ENCODE measurements at places on chromosomes 5 and 9.

GRCh38 chr5:54859316-54859715 is 126.1 kb downstream of the ESM1 start:
- DNase-seq = no peak

DNA sequence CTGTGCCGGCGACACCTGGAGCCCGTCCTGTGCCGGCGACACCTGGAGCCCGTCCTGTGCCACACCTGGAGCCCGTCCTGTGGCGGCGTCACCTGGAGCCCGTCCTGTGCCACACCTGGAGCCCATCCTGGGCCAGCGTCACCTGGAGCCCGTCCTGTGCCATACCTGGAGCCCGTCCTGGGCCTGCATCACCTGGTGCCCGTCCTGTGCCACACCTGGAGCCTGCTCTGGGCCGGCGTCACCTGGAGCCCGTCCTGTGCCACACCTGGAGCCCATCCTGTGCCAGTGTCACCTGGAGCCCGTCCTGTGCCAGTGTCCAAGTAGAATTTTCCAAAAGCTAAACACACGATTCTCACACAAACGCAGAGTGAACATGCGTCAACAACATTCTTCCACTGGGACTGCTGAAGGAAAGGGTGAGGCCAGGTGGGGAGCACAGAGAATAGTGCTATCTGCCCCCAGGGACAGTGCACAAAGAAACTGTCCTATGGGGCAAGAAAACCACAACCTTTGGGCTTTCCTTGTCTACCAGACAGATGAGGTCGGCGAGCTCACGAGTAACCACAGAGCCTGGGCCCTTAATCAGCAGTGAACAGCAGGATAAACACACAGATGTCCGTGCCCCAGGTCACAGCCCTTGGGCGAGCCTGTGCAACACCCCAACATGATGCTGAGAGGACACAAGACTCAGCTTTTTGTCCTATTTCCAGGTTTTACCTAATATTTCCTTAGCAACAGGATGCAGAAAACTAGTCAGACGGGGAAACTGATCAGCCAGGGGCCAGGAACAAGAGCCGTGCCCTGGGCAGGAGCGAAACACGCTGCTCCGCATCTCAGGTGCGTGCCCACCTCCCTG is 7.9 kb downstream of the QSOX2 start:
- no peak for DNase-seq

GRCh38 chr5:57298295-57298984 is 124.6 kb downstream of the GPBP1 start:
- peak; percentile 36 for DNase-seq

DNA sequence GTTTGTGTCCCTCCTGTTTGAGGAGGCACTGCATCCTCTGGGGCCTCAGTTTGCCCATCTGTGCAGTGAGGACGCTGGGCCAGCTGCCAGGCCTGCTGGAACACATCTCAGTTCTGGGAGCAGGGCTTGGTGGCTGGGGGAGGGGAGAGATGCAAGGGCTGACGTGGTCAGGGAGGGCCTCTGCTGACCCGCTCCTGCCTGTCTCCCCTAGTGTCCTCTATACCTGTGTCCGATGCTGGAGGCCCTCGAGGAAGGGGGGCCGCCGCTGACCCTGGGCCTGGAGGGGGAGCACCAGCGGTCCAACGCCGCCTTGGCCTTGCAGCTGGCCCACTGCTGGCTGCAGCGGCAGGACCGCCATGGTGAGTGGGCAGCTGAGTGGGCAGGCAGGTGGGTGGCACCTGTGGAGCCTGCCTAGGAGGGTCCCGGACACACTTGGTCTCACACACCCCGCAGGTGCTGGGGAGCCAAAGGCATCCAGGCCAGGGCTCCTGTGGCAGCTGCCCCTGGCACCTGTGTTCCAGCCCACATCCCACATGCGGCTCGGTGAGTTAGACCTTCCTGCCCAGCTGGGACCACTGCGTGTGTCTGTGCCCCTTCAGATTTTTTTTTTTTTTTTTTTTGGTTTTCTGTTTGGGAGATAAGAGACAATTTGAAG is 5.8 kb downstream of the FPGS start:
- DNase-seq = no peak

- DNase-seq = no peak
Observed at GRCh38 chr9:127693143-127693542, 13.6 kb upstream of the CFAP157 start.

- DNase-seq = no peak
Observed at GRCh38 chr9:133505901-133506652, 18.7 kb downstream of the MYMK start.

GRCh38 chr9:77575785-77576184 is 72.3 kb downstream of the GNA14 start:
- DNase-seq = no peak

DNA sequence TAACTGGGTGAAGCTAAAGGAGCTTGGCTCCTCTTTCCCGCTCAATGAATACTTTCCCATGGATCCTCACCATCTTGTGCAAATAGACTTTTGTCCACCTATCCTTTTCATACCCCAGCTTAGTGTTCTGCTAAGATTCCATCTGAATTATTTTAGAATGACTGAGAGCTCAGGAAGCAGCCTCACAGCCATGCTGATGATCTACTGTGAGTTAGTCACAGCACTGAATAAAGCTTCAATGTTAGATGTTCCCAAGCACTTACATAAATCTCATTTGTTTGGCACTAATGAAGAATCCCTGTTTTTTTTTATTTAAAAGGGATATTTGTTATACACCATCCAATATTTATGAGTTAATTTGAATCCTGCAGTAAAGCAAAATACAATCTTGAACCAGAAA is 317.6 kb upstream of the TRPC7 start:
- DNase-seq = no peak

GRCh38 chr5:170740551-170741205 is 42.8 kb upstream of the GABRP start:
- no peak for DNase-seq

DNA sequence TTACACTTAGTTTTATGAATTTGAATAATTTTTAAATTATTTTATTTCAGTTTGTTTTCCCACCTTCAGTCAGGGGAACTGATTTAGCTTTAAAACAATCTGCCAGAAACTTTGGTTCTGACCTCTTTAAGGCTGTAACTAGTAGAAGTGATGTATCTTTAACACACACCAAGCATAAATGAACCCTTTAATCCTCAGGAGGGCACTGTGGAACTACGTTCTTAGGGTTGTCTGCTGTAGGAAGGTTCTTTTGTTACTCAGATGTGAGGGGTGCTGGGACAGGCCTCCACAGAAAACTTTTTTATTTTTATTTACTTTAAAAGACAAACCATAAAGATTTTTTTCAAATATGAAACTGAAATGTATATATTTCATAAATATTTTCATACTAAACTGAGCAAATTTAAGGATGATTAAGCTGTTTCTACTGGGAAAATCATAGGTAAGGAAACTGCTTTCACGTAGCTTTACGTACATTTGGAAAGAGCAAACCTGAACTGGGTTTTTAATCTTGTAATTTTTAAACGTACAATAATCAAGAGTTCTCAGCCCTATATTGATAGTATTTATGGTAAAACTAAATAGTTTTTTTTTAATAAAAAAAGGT is 5.3 kb downstream of the KLF4 start:
- no peak for DNase-seq

DNA sequence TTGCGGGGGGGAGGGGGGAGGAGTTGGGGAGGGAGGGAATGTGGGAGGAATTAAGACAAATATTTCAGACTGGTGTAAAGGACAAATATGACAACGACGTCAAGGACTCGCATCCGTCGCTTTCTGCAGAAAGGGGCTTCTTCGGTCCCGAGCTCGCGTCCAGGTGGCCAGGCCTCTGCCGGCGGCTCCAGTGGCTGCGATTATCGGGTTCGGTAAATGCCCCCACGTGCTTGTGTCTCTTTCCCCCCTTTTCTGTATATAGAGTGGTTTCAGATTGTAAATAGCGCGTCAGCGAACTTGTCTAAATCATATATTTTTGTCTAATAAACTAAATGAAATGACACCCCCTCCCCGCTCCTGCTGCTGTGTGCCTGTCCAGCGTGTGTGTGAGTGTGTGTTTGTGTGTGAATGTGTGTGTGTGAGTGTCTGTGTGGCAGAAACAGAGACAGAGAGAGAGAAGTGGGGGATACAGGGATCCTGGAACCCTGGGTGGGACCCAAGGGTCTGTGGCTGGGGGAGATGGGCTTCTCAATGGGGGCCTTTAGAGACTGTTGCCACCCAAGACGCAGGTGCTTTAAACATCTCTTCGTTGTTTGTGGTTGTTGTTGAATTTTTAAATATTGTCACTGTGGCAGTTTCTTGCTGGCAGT is 5.6 kb downstream of the IRX1 start:
- DNase-seq = no peak

DNA sequence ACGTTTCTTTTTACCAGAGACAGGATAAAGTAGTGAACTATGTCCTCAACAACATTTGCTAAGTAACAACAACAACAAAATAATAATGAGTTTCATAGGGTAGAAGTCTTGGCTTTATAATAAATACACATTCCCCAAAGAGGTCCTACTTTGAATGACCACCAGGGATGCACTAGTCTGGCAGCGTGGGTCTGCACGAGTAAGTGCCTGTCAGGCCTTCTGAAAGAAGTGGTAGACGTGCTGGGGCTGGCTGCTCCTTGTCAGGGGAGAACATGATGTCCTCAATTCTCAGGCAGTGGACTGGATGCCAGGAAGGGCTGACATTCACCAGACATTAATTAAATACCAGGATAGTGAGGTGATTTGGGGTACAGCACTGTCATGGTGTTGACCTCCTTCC is 331.1 kb downstream of the TMEM38B start:
- DNase-seq = no peak

GRCh38 chr5:636951-637350 is 24.8 kb downstream of the CEP72 start:
- DNase-seq = no peak

All from NCI-H187 treated with DMSO at 0.1 percent for 48 hours (cell line).